Stimulated activated effector memory CD8-positive, alpha-beta T cell treated with anti-CD3 and anti-CD28 coated beads, Interleukin-12 subunit alpha, Interleukin-12 subunit beta, amount 100 ng/mL, for 72 hours (primary cell): ENCODE measurements at places on chromosomes 7 and 10.

DNA sequence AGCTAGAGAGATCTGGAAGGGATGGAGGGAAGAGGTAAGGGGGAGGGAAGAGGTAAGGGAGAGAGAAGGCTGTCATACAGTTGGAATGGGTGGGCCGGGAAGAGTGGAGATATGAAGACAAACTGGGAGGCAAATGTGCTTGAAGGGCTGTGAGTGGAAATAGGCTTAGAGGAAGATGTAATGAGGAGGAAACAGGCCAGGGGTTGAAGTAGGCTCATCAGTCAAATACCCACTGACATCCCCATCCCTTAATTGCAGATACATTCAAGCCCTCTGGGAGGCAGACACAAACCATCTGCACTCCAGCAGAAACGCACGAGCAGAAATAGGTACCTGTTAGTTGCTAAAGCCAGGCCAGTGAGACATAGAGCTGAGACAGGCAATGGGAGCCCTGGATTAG is 2.1 kb downstream of the SYNPO2L start:
- no peak for DNase-seq

DNA sequence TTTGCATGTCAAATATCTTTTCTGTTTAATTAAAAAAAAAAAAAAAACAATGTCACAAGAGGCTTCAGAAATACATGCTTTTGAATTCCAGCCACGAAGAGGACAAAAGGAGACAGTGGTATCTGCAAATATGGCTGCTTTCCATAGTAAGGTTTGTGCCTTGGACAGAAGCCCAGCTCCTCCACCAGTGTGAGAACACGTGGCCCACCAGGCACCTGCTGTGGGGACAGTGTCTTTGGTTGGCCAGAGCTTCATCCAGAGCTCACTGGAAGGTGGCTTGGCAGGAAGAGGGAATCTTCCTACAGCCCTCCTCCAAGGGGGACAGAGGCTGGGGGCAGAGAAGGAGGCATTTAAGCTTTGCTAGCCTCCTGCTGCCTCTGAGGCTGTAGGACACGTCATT is 144.6 kb downstream of the GLCCI1 start:
- DNase-seq, result no peak

- no peak for DNase-seq
Observed at GRCh38 chr10:95445223-95445836, 115.8 kb downstream of the SORBS1 start.

- no peak for DNase-seq
Observed at GRCh38 chr10:37476285-37476684, 350.9 kb downstream of the ANKRD30A start.

GRCh38 chr7:41046221-41046761 is 656.6 kb downstream of the INHBA start:
- no peak for DNase-seq
